ENCODE measurements at places on chromosomes 4 and X. TPM values are rescaled to one million over a fixed set of nuclear protein-coding genes. Genes with fewer than 3 reads are reported as not detected.
A peak's percentile ranks its signal among the peaks of the same experiment; 100 is the strongest.

- peak; percentile 65 for DNase-seq
Measured at GRCh38 chr4:22427675-22428074, 88.2 kb downstream of the ADGRA3 start.

- DNase-seq = no peak
Measured at GRCh38 chrX:76029385-76029784, 143.5 kb upstream of the PBDC1 start.

DNA sequence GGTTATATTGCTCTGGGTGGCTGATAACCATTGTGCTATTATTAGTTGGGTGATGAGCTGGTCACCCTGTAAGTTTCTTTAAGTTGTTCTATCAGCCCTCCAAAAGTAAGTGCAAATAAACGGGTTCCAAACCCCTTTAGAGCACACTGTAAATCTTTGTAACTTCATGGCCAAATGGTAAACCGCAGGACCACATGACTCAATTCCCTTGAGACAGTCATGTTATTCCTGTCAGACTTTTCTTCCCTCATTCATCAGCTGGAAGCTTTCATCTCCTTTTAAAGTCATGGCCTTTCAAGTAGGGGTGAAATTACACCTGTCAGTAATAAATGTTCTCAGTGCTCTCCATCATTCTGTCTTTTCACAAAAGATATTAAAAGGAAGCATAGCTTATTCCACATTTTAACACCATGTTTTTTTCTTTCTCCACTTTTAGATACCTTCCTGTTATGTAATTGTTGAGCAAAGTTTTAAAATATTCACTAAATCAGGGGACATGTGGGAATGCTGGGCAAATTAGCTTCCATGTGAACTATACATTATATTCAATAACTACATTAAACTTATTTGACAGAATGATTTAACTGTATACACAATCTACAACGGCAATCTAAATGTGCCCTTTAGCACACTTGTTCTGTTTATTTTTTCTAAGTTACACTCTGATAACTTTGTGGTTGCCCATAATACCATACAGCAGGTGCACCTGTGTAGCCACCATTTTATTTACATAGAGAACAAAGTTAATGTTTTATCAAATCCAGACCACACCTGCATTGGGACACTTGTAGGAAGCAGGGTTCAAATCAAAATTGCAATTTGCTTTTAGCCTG lies 275.5 kb downstream of the CFAP299 start:
- peak; percentile 3 for DNase-seq

DNA sequence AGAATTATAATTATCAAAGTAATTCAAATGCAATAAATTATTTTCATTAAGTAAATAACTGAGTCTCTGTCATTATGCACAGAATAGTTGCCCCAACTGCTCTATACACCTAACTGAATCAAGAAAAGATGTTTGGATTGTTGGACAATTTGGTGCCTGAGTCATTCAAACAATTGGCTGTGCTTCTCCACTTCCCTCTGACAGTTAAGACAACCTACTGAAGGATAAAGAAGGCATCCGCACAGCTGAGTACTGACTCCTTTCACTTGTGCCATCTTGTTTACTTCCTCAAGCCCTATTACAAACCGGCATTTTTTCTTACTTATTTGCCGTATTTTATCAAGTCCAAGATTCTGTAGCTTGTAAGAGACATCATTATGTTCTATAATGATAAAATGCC lies 110.6 kb upstream of the C1QTNF7 start:
- no peak for DNase-seq

GRCh38 chr4:142201041-142201440 lies 564.7 kb downstream of the IL15 start:
- no peak for DNase-seq

PLS3 gene
- 85.4 TPM for polyA plus RNA-seq

GRCh38 chrX:30302956-30303355 lies 6.2 kb downstream of the NR0B1 start:
- peak; percentile 50 for DNase-seq

Measured in muscle of leg (tissue), 16 donors.